Erythroblast (primary cell): ENCODE measurements at places on chromosomes 13 and 19.

DNA sequence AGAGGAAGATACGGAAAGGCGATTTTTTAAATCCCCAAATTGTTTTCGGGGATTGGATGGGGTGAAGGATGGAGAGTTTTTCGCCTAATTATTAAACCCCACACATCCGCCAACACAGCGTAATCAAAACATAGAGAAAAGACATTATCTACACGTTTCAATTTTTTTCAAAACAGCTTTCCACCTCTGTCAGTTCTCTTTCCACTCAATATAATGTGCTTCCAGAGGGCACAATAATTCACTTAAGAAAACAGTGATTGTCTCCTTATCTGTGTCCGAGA, 435 bp upstream of the OBI1 start:
- DNase-seq: no peak

DNA sequence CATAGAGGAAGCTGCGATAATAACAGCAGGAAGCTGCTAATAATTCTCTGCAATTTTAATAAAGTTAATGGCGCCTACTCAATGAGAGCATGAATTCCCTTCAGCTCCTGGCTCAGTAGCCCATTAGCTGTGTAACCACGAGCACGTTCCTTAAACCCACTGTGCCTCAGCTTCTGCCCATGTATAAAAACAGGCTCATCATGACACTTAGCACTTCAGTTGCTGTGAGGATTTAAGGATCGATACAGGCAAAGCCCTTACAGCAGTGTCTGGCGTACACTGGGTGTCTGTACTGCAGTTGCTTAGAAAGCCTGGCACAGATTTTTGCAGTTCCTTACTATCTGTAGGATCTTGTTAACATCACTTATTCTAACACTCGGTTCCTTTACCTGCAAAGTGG, 673.4 kb upstream of the ARGLU1 start:
- no peak for DNase-seq

- DNase-seq: no peak
These were observed 16.9 kb downstream of the MOB3A start for GRCh38 chr19:2079076-2079864.

DNA sequence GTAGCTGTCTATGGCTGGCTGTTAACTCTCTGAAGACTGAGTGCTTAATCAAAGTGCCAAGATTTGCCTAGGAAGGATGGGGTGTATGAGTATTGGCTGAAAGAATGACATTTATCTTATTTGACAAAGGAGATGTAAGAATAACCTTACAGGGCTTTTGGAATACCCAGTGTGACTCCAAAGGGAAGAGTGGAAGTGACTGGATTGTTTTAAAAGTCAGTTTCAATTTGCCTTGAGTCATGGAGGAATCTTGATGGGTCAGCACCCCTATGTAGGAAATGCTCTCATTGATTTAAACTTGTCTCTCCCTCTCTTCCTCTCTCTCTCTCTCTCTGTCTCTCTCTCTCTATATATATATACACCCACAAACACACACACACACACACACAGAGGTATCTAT, 118.4 kb upstream of the CLDN10 start:
- DNase-seq: no peak

DNA sequence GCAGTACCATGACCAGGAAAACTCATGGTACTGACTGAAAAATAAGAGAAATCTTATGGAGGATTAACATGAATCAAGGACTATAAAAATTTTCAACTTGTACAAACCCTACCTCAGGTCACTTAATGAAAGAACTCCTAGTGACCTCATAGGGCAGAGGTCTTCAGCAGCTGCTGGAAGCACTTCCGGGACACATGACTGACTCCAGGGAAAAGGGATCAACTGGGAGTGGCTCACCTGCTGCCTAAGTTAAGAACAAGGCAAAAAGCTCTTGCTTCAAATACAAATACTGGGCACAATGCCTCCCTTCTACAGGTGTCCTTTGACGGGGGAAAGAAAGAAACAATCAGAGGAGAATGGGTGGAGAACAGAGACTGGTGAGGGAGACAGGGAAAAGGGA, 18.6 kb downstream of the DOCK9 start:
- no peak for DNase-seq
